GM10248 (cell line): ENCODE measurements at places on chromosomes 2 and 18.

- DNase-seq, result no peak
These were observed 13.4 kb upstream of the NMI start for GRCh38 chr2:151302879-151303278.

DNA sequence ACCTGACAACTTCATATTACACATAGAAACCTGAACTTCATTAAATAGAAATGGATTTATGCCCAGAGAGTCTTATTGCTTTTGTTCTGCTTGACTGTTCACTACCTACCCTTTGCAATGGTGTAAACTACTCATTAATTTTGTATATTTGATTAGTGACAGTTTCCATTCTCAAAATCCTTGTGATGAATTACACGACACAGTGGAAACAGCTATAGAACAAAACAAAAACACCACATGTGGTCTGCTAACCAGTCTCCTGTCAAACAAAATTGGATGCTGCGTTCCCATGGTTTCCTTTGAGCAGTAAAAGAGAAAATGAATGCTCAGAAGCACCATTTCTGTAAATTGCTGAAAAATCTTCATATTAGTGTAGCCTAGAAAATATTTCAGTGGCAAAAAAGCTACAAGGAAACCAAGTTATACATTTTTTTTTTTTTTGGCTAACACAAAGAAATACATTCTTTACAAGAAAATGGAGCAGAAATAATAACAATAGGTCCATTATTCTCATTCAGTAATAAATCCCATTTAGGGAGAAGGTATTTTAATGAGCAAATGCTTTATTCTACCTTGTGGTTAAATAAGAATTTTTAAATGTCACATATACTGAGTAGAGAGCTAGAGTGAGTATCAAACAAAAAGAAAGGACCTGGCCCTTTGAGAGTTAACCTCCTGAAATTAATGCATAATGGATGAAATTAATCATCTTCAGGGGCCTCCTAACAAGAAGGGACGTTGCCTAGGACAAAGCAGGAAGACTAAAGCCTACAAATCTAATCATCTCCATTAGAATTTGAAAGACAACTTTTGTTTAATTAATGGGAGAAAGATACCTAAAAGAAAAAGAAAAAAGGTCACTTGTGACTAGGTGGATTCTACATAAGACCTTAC is 355.1 kb upstream of the ZC3H15 start:
- DNase-seq, result no peak

DNA sequence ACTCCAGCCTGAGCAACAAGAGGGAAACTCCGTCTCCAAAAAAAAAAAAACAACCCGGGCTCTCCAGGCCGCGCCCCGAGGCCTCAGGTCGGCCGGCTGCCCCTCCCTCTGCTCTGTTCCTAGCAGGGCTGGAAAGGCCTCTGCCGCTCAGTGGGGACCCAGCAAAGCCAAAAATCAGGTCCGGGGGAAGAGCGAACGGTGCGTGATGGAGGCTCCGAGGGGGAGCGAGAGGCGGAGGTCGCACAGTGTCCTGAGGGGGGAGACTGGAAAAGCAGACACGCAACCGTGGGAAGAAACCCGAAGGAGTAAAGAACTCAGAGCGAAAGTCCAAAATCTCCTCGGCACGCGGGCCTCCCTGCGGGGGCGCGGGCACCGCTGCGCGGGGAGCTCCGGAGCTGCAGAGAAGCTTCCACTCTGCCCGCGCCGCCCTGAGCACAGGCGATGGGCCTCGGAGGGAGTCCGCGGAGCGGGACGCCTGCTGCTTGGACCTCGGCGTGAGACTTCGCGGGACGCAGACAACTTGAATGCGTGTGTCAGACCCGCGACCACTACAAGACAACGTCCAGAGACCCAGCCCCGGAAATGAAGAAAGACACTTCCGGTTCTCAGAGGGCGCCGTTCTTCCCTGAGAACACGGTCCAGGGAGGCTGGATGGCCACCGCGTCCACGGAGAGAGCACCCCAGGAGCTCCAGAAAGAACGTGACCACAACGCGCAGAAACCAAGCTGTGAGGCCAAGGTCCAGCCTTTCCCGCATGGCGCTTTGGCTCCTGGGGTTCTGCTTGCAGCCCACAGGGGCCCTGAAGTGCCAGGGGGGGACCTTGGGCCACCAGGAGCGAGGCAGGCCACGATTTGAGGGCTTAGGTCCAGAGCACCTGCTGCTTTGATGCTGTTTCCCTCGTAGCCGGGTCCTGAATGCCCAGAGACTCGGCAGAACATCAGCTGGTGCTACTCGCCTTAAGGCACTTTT is 219.8 kb downstream of the DPP10 start:
- DNase-seq, result peak; percentile 5

DNA sequence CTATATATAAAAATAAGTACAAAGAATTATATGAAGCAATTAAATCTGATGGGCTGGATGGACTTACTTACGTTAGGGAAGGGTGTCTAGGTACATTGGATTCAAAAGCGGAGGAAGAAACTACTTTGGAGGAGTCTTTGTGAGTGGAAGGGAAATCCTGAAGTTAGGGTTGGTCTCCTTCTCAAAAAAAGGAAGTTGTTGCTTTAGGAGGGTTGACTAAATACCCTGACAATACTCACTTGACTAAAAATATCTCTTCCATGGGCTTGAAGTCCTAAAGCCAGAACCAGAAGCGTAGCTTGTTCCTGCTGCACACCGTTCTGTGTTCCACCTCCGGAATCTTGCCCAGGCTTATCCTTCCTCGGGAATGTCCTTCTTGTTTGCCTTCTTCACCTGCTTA is 143.3 kb upstream of the ZEB2 start:
- DNase-seq, result no peak

GRCh38 chr18:63366213-63367052 is 573 bp downstream of the KDSR start:
- peak; percentile 65 for DNase-seq

DNA sequence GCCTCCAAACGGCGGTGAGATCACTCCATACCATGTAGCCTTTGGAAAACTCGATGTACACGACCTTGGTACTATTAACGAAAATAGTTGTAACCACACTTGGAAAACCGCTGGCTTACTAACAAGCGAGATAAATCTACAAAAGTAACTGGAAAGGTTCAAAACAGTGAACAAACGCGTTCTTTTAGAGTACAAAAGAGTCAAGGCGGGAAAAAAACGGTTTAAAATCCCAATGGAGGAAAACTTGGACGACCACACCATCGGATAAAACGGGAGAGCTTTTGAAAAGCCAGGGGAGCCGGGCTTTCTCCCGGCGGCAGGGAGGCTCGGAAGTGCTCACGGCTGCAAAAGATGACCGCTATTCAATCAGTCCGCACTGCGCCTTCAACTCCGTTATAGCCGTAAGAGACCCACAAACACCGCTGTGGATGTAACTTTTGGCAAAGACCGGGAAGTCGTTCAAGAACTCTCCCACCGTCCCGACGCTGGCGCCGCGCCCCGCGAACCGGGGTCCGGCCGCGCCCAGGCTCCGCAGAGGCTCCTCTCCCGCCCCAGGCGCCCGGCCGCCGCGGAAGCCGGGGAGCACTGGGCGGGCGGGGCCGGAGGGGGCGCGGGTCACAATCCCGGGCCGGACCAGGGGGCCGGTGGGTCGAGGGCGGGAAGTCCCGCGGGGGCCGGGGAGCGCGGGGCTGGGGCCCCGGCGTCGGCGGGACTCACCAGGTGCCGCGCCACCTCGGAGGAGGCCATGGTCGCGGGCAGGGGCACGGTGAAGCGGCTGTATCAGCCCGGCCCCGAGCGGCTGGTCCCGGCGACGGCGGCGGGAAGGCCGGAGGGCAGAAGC is 465 bp downstream of the SEPTIN10 start:
- no peak for DNase-seq

GRCh38 chr2:122078451-122078850 is 323.0 kb downstream of the TSN start:
- DNase-seq, result no peak

DNA sequence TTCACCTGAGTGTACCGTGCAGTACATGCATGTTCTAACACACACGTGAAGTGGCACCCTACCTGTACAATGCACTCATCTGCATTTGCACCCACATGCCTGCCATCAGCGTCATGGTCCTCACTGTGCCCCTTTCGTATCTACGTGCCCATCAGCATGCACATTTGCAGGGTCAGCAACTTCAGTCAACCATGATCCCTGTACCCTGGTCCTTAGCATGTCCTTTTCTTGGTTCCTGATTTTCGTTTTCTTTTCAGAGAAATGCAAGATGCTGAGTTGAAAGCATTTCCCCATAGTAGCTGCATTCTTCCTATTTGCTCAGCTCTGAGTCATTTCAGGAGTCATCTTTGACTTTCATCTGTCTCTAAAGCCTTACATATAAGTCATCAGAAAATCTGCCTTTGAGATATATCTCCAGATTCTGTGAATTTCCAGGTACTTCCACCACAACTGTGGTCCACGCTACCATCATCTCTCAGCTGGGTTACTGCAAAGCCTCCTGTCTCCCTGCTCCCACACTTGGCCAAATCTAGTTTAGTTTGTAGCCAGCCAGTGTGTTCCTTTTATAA is 14.7 kb upstream of the PUM2 start:
- DNase-seq, result peak; percentile 72

DNA sequence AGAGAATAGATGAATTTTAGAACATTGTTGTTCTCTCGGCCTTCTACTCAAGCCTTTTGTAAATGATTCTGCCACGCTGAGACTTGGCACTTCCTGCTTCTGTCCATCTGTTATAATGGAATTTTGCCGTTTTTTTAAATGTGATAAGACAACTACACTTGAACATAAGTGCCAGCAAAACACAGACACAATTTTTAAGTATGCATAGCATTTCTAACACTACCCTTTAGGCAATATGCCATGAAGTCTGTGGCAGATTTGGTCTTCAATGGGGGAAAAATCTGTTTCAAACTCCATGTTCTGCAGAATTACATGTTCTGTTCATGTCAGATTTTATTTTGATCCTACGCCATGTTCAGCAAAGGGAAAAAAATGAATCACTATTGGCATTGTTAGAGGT is 1170.7 kb upstream of the SLC39A10 start:
- DNase-seq, result no peak

DNA sequence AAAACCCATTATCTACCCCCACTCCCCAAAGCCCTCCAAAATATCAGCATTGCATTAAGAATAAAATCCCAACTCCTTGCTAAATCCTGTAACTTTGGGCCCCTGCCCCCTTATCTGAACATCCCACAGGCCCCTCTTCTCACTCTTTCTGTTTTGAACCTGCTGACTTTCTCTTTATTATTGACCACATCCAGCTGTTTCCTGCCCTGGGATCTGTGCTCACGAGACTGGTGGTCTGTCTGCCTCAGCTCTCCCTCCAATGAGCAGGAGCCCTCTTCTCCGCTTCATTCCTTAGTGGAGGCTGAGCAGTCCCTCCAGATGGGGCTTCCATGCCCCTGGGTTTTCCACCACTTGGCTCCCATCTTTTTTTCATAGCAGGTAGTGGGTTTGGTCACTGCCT is 116.9 kb downstream of the ACKR3 start:
- no peak for DNase-seq

- DNase-seq, result no peak
These were observed 8.8 kb downstream of the TXNDC2 start for GRCh38 chr18:9894454-9895068.

DNA sequence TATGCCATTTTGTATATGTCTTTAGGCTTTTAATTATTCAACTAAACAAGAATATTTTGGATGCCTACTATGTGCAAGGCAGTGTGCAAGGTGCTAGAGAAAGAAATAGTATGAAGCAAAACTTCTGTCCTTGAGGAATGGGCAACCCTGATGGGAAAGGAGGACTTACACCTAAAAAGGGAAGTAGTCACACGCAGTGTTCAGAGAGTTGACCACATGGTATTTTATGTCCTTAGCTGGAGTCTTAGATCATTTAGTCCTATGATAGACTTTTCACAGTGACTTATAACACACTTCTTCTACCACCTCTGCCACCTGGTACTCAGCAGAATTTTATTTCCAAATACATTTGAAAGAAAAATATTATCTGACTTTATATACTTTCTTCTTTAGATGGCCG is 291.6 kb downstream of the PLCL1 start:
- no peak for DNase-seq

DNA sequence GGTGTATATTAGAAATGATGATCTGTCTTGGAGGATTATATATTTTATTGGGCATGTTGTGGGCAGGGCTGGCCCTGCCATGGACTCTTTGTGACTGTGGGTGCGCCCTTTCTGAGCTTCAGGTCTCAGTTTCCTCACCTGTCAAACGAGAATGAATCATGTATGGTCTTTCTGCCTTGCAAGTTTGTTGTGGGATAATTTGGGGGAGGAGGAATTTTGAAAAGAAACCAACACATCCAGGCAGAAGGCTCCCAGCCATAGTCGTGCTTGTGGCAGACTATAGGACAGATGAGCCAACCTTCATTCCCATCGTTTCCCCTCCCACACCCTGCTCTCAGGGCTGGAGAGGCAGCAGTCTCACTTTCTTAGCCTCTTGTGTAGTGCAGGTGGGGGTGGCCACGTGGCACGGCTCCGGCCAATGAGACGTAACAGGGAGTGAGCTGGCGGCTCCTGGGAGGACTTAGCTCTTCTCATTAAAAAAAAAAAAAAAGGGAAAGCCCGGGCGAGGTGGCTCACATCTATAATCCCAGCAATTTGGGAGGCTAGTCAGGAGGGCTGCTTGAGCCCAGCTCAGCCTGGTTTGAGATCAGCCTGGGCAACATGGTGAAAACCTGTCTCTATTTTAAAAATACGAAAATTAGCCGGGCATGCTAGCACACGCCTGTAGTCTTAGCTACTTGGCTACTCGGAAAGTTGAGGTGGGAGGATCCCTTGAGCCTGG is 63.1 kb downstream of the RHOB start:
- no peak for DNase-seq

- DNase-seq, result no peak
These were observed 265.3 kb downstream of the SETBP1 start for GRCh38 chr18:44945888-44946401.

DNA sequence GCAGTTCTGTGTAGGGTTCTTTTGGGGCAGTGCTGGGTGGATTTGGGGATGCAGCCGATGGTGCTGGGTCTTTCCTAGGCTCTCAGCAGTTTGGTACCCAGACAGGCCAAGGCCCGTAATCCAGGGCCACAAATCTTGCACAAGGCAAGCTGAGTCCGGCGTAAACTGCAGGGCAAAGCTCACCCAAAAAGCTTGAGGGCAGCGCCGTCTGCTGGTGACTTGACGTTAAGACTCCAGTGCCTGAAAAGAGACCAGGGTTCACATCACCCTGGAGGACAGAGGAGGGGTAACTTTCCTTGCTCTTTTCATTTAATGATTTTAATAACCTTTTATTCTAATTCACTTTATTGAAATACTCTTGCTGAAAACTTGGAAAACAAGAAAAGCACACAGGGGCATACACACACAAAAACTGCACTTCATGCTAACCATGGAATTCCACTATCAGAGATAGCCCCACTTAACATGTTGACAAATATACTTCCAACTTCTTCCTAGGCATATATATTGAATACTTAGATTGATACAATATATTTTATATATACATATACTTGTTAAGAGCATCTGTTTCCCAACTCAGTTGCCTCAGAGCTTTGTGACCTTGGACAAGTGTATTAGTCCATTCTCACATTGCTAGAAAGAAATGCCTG is 38.9 kb downstream of the CNGA3 start:
- peak; percentile 84 for DNase-seq

DNA sequence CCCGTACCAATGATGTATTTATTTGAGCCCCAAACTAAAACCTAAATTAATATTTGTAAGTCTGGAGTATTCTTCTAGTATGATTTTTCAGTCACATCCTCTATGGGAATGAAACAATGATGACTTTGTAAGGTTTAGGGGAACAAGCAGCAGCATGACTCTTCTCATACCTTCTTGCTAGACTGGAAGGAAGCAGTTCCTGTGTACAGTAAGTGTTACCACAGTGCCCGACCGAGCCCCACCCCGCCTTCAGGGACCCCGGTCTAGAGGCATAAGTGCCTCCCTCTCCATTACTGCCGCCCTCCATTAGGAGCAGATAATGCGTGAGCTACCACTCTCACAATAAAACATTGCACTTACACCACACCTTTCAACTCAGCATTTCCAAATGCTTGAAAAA is 599.3 kb downstream of the ARHGAP15 start:
- no peak for DNase-seq
